ENCODE measurements at places on chromosomes 3 and 15. TPM values are rescaled to one million over a fixed set of nuclear protein-coding genes. Genes with fewer than 3 reads are reported as not detected.

DNA sequence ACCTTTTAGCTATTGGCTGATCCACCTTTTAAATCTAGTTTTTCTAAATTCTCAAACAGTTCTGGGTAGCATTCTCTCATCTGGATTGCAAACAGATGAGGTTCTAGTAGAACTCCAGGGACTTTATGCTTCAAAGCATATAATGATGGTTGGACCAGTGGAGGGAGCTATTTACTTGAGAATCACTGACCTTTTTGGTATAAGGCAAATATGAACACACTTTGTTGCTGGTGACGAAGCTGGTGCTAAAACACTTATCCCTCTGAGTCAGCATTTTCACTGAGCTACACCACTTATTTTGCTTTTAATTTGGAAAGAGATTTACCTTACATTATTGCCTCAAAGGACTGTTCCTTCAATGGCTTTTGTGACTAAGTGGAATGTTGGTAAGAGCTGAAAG is 58.6 kb upstream of the SLITRK3 start:
- no peak for DNase-seq

GRCh38 chr15:101201411-101202174 is 50.3 kb downstream of the CHSY1 start:
- DNase-seq, result peak; percentile 62

DNA sequence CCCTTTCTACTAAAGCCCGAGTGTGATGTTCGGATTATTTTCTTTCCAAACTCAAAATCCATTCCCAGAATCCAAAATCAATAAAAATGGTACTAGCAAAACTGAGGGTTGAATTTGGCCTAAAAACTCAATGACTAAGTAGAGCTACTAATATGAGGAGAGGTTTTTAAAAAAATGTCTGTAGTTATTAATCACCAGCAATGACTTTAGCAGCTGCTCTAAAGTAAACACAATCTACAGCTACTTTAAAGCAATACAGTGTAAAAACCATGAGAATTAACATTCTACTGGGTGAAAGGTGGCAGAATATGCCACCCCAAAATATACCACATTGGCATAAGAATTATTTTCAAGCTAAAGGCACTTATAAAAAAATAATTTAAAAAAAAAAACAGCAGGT is 23.5 kb downstream of the FHIT start:
- no peak for DNase-seq

DNA sequence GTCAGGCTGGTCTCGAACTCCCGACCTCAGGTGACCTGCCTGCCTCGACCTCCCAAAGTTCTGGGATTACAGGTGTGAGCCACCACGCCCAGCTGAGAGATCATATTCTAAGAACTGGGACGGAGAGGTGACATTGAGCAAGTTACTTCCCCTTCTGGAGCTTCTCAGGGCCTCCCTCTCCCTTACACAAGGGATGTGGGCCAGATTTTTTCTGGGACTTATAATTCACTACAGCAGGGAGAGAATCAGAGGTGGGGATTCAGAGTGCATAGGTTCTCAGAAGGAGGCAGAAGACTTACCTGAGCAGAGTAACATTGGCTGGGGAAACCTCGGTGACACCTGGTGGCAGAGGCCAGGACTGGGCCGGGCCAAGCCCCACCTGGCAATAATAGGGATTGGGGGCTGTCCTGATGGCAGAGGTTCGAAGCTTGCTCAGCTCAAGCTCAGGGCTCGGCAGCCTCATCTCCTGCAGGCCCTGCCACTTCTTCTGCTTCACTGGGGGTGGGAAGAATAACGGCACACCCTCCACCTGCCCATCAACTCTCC is 6.8 kb downstream of the LTK start:
- no peak for DNase-seq

DNA sequence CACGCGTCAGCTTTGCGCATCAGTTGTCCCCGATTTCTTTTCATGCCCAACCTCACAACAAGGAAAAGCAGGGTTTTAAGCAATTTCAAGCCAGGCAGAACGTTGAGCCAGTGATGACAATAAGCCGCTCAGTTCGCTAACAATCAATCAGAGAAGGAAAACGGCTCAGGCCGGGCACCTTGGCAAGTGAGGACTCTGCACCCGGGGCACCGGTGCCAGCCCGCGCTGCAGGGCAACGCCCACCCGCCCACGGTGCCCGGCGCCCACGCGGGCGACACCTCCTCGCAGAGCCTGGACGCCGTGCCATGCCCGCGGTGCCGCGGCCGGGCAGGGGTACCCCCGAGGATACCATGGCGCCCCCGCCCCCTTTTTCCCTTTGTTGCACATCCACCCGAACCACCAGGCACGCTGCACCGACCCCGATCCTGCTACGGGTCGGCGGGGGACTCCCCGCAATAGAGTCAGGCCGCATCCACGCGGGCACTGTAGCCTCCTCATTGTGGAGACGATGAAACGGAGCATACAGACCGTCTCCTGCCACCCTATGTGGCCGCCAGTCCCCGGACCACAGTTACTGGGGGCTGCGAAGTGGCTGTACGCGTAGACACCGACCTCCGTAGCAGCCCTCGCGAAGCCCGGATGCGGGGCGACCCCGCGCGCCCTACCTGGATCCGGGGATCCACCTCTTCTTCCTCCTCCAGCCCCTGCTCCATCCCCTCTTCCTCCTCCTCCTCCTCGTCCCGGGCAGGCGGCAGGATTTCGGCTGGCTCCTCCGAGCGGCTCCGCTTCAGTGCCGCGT is 581 bp downstream of the SH3BP5 start:
- DNase-seq, result no peak

- DNase-seq, result peak; percentile 31
Measured at GRCh38 chr3:82133070-82133606, 371.7 kb upstream of the GBE1 start.

DNA sequence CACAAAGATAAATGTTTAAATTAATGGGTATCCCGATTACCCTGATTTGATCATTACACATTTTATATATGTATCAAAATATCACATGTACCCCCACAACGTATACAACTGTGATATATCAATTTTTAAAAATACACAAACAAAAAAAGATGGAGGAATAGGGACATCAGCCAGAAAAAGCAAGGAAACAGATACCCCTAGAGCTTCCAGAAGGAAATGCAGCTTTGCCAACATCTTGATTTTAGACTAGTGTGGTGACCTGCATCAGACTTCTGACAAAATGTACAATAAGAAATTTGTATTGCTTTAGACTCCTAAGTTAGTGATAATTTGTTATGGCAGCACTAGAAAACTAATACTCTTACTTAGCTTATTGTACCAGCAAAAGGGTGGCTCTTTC is 483.8 kb downstream of the TUSC7 start:
- DNase-seq, result no peak

DNA sequence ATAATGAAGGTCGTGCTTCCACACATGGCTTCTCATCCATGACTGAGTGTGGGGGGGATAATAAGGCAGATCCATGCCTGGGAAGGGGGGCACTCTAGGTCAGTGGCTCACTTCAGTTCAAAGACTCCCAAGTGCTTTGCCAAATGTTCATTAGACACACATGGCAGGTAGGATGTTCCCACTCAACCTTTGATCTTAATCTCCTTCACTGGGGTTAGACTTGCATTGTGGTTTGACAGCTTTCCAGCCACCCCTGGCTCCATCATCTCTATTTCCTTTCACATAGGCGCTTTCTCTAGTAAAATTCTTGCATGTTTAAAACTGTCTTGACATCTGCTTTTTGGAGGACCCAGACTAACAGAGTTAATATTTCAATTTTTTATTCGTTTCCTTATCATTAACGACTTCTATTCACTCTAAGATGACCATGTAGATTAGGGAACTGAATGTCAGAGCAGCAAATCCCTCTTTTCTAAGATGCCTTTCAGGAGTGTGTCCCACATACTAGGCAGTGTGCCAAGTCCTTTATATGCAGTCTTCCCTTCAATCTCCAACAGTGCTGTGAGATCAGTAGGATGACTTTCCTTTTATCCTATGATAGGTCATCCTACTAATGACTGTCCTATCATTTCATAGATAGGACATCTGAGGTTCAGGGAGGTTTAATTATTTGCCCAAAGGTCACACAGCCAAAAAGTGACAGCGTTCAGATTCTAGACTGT is 57.9 kb downstream of the BTD start:
- DNase-seq, result no peak

- no peak for DNase-seq
Measured at GRCh38 chr15:84600331-84600686, 500 bp upstream of the ZSCAN2 start.

GRCh38 chr3:111936191-111936841 is 42.5 kb upstream of the ABHD10 start:
- DNase-seq, result no peak

DNA sequence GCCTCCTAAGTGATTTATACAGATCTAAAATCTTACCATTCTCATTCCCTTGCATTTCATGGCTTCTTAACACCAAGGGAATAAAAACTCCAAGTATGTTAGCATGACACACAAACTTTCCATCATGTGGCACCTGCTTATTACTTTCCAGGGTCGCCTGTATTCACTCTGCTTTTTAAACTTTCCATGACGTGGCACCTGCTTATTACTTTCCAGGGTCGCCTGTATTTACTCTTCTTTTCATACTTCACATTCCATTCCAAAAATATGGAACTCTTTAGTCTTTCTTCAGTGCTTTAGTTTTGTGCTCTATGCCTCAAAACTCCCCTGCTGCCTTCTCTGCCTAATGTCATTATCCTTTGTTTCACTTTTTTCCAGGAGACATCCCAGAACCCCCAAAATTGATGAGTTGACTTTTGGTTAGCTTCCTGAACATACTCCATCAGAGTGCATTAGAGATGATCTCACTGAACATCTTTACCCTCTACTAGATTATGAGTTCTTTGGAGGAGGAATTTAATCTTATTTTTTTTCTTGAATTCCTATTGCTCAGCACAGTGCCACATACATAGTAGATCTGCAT is 47.0 kb downstream of the CALML4 start:
- DNase-seq, result no peak

DNA sequence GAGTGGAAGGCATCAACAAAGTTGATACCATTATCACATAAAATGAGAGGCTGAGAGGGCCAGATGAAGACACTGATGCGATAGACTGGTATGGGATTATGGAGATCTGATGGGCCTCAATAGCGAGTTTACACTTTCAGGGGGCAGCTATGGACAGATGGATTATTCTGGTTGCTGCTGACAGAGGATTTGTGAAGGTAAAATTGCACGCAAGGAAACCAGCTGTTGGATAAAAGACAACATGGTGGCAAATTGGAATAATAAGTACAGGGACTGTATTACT is 203.9 kb downstream of the MBNL1 start:
- DNase-seq, result no peak

DNA sequence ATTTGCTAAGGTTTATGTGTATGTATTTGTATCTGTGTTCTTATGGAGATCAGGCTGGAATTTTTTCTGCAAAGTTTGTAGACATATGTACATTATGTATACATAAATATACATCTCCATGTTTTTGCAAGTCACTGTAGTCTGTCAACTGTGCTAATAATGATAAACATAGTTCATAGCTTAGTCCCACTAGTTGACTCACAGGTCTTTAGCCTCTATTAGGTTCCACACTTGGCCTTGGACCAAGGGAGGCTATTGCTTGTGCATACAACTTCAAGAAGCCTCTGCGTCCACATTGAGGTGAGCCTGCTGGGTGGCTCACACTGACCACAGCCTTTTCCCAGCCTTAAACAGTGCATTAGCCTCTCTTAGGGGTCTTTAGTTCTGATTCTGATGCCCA is 243.8 kb upstream of the PEX5L start:
- DNase-seq, result no peak

DNA sequence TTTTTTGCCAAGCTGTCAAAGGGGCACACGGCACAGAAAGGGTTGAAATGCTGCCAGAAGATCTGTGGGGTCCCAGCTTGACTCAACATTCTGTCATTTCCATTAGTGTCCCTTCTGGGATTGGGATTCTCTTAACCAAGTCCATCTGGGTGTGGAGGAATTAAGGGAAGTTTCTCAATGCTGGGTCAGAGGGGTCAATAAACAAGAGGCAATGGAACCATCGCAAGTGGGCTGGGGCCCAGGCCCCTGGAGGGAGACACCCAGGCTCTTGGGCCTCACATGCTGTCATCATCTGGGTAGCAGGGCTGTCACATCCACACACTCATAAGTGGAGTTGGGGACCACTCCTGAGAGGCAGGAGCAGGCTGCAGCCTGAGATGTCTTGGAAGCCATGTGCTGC is 8.1 kb upstream of the APOD start:
- no peak for DNase-seq

- no peak for DNase-seq
Measured at GRCh38 chr3:184315871-184316661, 1.7 kb downstream of the EIF4G1 start.

DNA sequence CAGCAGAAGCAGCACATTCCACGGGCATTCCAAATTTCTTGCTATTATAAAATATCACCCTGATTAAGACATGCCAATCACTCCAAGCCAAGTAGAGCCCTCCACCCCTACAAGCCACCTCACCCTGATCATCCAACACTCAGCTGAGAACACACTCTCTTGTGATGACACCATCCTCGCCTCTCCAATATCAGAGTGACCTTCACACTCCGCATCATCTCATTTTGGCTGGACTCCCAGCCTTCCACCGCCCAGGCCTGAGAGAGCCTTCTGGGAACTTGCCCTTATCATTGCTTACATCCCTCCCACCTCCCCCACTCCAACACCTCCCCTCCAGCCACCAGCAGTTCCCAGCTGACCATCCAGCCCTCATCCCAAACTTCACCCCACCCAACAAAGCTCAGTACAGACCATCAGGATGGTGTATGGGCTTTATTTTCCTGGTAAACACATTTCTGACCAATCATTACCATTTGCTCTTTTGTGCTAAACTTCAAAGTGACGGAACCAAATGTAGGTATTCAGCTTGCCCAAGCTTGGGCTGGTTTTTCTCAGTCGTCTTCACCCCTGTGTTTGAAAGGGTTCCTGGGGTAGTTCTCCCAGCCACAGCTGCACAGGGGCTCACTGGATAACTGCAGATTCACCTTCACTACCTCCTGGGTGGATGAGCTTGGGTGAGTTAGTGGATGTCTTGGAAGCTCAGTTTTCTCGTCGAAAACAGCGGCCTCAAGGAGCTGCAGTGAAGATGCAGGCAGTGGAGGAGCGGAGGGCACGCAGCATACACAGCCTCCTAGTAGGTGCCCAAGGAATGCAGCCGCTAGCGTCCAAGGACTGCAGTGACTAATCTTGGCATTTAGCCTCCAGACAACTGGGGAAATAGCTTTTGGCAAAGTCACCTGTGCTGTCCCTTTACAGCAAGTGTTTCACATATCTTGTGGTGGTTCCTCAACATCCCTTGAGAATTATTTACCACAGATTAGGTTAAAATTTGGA is 115.1 kb downstream of the LIPC start:
- no peak for DNase-seq

GRCh38 chr15:40845511-40846284 is 1.9 kb downstream of the SPINT1 start:
- DNase-seq, result no peak

NLGN1 gene
- polyA plus RNA-seq, result 2.2 TPM

C2CD4A gene
- polyA plus RNA-seq, result 0.35 TPM

PEAK1 gene
- 28.8 TPM for polyA plus RNA-seq

MYZAP gene
- polyA plus RNA-seq, result 5.9 TPM

NR1I2 gene
- 0.54 TPM for polyA plus RNA-seq

SHISA5 gene
- polyA plus RNA-seq, result 104 TPM

STAB1 gene
- polyA plus RNA-seq, result 34.8 TPM

STRIT1 gene
- 1.9 TPM for polyA plus RNA-seq

GPR149 gene
- polyA plus RNA-seq, result not detected

AHSG gene
- 2.7 TPM for polyA plus RNA-seq

CPNE9 gene
- 0.14 TPM for polyA plus RNA-seq

SSUH2 gene
- polyA plus RNA-seq, result 3.8 TPM

All from right renal cortex interstitium (tissue), 3 donors.